ENCODE measurements at places on chromosomes 5 and 9. TPM values are rescaled to one million over a fixed set of nuclear protein-coding genes. Genes with fewer than 3 reads are reported as not detected.

- no peak for DNase-seq
These were observed 177.4 kb downstream of the SAXO1 start for GRCh38 chr9:18855656-18856055.

DNA sequence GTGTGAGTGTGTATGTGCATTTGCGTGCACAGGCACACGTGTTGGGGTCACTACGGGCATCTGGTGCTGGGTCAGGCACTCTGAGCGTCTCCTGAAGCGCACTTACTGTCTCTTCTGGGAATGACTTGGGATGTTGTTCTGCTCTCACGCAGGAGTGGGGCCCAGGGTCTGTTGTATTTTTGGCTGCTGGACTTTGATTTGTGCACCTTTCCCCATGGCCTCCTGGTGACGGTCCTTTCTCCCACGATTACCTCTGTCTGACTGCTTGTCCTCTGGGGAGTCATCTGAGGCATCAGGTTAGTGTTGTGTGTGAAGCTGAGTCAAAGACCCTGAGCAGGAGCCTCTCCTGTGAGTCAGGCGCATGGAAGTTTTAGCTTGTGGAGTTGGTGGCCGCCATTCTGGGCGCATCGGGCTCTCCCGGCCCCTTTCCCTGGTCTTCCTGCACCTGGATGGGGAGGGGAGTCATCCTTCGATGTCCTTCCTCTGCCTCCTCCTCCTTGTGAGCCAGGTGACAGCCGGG lies 62.1 kb downstream of the RXRA start:
- no peak for DNase-seq

DNA sequence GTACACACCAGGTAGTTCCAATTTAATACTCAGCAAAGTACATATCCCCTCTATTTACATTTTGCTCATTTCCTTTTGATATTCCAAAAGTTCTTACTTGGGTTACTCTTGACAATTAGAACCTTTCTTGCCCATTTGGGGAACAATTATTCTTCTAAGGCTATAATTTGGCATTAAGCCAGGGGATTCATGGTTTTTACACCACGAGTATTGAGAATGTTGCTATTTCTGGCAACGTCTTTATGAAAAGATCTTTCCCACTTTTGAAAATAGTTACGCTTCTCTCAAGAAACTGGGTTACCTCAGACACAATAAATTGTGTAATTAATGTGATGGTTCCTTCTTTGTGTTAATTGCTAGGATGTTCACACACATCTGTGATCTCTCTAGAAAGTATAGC lies 11.5 kb upstream of the CAAP1 start:
- DNase-seq, result no peak

DNA sequence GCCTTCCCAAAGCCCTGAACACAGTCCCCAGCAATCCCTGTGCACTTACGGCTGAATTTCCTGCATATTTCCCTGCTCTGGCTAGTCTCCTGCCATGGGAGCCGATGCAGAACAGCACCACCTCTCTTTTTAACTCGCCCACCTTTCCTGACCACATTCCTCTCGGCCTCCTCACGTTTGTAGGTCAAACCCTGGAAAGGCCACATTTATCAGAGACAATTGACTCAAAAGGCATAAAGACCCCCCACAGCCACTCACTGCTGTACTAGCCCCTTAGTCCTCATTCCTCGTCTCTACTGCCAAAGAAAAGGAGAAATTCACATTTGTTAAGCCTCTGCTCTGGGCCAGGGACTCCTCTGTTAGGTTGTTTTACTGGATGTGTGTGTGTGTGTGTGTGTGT lies 43.6 kb downstream of the ENC1 start:
- DNase-seq, result no peak

DNA sequence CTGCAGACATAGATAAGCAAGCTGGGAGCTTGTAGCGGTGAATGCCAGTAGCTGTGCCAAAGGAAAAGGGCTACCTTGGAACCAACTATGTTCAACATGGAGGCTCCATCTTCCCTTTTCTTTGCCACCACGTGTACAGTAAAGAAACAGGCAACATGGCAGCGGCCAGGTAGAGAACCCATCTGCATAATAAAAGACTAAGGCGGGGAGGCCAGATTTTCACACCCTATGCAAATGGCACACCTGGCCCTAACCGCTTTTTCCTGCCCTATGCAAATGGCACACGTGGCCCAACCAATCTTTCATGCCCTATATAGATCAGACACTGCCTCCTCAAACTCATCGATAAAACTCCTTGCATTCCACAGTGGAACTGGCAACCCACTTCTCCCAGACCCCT lies 477.5 kb upstream of the EDIL3 start:
- DNase-seq, result no peak

GRCh38 chr9:105967797-105968196 lies 273.5 kb downstream of the TMEM38B start:
- DNase-seq, result no peak

GRCh38 chr5:82793808-82794419 lies 283.3 kb downstream of the TMEM167A start:
- peak; percentile 47 for DNase-seq

DNA sequence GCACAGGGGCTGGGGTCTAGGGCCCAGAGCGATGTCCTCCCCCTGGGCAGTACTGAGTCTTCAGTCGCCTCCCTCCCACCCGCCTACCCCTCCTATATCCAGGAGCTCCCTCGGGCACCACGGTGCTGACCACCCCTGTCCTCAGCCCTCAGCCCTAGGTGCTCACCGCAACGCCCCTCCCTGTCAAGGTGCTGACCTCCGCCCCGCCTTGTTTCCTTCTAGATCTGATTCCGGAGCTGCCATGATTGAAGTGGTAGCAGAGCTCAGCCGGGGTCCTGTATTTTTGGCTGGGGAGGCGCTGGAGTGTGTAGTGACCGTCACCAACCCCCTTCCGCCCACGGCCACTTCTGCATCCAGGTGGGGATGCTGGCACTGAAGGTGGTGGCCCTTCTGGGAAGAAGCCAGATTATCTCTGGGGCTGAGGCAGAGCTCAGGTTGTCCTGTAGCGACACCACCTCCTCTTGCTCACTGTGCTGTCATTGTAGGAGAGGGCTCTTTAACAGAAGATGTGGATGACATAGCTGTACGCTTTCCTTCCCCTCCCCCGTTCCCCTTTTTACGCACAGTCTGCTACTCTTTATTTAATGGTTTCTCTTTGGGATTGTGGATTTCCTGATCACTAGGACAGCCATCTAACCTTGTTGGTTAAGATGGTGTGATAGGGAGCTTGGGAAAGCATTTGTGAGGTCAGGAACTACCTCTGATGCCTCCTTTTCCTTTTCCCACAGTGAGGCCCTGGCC lies 598 bp downstream of the RGP1 start:
- DNase-seq, result peak; percentile 58

GRCh38 chr5:40333459-40334241 lies 346.1 kb upstream of the PTGER4 start:
- DNase-seq, result no peak

DNA sequence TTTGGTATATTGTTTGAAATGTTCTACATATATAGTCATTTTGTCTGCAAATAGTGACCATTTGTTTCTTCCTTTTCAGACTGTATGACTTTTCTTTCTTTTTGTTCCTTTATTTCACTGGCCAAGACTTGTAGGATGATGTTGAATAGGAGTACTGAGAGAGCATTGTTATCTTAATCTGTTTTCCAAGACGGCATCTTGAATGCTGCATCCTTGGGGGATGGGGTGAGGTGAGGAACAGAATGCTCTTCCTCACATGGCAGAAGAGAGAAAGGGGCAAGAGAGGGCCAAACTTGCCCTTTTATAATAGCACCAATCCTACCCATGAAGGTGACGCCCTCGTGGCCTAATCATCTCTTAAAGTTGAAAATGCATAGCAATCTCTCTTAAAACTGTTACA lies 3.7 kb upstream of the ZNF510 start:
- no peak for DNase-seq

DNA sequence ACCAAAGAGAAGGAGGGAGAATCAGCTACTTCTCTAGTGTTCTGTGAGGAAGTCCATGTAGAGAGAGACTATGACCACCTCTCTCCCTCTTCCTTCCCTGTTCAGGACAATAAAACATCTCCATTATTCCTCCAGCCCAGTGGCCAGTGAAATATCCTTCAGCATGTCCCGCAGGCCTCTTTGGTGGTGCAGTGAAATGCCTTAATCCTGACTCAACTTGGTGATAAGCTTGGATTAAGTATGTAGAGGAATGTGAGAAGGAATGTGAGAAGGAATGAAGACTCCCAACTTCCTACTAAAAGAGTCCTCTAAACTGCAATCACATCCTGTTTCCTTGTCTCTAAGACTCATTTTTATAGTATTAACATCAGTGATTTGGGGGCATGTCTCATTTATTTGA lies 167.3 kb downstream of the TRPM3 start:
- peak; percentile 23 for DNase-seq

DNA sequence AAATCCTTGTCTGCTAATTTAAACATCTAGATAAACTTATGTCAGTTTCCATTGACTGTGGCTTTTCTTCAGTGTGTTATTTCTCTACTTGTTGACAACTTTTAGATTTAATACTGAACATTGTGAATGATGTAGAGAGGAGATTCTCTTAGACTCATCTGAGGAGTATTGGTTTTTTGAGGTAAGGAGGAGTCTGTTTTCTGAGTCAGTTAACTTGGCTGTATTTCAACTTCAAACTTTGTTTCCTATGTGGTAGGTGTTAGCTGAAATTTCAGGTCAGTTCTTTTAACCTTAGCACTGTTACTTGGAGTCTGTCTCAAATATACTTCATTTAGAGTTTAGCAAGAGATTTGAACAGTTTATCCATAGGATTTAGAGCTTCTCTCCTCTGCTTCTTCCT lies 67.9 kb downstream of the XRCC4 start:
- no peak for DNase-seq

- no peak for DNase-seq
These were observed 1641.5 kb upstream of the C9orf72 start for GRCh38 chr9:29214690-29215253.

DNA sequence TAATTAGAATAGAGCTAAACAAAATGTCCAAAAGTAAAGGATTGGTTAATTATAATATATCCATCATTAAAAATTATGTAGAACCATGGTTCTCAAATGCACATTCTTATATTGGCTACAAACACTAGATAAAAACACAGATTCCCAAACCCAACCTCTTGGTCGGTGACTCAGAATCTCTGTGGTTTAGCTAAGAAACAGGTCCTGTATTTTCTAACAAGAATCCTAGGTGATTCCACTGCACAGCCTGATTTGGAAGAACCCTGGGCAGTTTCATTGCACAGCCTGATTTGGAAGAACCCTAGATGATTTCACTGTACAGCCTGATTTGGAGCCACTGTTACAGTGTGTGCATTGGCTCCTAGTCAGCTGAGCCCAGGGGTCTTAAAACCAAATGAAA lies 67.9 kb downstream of the KIAA1958 start:
- DNase-seq, result no peak

GRCh38 chr5:103393101-103393754 lies 134.7 kb downstream of the MACIR start:
- no peak for DNase-seq

DNA sequence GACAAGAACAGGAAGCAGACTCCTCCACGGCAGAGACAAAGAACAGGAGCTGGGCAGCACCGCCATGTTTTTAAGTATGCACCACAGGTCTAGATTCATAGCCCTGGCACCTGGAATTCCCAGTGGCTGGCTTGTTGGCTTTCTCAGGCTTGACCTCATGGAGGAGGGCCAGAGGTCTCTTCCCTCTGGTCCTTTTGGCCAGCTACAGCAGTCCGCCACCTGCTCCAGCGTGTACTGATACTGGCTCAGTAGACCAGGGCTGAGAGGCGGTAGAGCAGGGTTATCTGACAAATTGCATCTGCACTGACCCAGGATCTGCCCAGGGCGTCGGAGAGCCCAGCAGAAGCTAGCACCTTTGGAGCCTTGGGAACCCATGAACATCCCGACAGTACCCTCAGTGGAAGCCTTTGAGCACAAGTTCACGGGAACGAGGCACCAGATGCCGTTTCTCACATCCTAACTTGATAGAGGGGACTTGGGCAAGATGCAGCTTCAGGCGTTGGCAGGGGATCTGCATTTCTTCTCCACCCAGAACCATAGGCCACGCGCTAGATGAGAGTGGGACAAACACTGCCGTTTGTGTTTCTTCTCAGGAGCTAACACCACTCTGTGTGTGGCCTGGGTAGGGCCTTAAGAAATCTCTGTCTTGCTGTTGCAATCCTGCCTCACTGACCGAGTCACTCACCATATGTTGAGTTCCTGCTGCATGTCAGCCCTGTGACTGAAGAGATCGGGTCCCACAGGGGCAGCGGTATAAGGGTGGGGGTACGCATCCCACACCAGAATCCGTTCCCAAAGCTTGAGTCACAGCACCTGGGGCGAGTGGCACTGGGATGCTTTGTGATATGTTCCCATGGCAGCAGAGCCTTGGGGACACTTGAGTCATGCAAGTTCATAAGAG lies 90.3 kb upstream of the OTULINL start:
- no peak for DNase-seq

GRCh38 chr5:154788212-154788611 lies 33.0 kb downstream of the LARP1 start:
- DNase-seq, result no peak

The PAPPA gene
- total RNA-seq, result not detected

The IFNA7 gene
- total RNA-seq, result not detected

The SLC4A9 gene
- 0.35 TPM for total RNA-seq

The AGPAT2 gene
- 77.1 TPM for total RNA-seq

The LIX1 gene
- 4.0 TPM for total RNA-seq

The IRF1 gene
- 16.0 TPM for total RNA-seq
